Jurkat, Clone E6-1 (cell line): ENCODE measurements at places on chromosomes 1 and 21.

DNA sequence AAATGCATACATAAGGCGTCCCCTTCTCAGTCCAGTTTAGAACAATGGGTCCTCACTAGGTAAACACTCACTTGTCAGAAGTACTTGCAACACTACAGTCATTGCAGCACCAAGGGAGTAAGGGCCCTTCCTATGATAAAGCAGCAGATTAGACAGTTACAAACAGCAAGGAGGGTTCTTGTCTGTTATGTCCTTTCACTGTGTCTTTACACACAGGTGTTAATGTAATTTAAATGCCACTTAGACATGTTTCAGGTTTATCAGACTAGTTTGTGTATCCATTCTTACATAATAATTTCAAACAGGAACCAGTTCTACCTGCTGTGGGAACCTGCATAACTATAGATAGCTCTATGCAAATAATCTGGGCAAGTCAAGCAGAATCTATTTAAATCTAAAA, 105.6 kb upstream of the USH2A start:
- no peak for DNase-seq

DNA sequence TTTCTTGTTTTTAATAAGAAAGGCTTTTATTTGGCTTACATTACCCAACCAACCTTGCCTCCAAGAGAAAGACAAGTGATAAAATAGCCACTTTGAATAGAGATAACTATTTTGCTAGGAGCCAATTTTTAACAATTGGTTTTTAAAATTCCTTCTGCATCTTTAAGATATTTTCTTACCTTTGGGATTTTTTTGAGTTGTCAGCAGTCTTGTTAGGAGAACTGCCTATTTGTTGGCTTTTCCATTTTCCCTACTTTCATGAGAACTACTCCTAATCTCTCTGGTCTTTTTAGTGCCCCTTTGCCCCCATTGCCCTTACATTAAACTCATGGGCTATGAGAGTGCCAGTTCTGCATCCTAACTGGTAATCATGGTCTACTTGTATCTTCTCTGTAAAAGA, 38.1 kb upstream of the EPS15 start:
- no peak for DNase-seq

DNA sequence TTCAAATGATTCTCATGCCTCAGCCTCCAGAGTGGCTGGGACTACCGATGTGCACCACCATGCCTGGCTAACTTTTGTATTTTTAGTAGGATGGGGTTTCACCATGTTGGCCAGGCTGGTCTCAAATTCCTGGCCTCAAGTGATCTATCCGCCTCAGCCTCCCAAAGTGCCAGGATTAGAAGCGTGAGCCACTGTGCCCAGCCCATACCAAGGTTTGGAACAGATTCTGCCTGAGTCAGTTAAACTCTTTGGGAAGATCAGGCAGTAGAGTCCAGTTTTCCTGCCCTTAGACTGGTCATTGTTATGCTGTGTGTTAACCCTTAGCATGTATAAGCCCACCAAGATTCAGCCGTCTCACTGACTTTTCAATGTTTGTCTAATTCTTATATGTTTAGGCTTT, 48.3 kb upstream of the LYPLAL1 start:
- DNase-seq = no peak

DNA sequence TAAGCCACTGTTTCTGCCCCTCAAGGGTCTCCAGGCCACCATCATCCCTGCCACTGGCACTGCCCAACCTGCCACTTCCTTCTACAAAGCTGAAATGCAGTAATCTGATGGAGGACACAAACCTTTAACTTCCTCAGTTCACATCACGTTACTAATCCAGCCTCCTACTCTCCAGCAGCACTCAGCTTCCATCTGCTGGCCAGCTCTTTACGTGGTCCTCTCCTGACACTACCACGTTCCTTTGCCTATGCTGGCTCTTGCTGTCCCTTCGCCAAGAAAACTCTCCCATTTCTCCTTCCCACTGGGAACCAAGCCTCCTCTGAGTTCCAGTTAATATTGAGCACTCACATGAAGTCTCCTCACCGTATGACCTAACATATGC, 124.0 kb downstream of the EDEM3 start:
- no peak for DNase-seq

- no peak for DNase-seq
Observed at GRCh38 chr1:110114784-110115183, 2.5 kb downstream of the UBL4B start.

GRCh38 chr1:212977781-212978645, 27.7 kb downstream of the VASH2 start:
- no peak for DNase-seq

- no peak for DNase-seq
Observed at GRCh38 chr1:201653233-201653632, 114.3 kb downstream of the NAV1 start.
